ENCODE measurements at places on chromosomes 13 and 19.

DNA sequence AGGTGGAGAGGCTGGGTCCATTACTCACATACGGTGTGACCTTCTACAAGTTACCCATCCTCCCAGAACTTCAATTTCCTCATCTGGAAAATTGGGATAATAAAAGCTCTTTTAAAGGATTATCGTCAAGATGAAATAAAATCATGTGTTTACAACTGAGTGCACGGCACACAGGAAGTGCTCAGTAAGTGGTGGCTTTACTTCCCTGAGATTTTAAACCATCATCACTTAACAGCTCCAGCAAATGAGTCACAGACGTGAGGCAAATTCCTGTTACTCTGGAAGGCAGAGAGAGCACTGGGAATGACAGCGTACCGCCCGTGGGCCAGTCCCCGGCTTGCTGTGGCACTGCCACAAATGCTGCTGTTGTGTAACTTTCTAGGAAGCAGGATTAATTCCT is 64.1 kb downstream of the MRPL57 start:
- peaks cover 7% of the 10 kb centered on the region for H3K27me3 ChIP-seq
- H3K4me3 ChIP-seq: no peak overlapping the region
- peaks cover 16% of the 10 kb centered on the region for H3K4me1 ChIP-seq
- no peaks in the 10 kb centered on the region for H3K36me3 ChIP-seq

DNA sequence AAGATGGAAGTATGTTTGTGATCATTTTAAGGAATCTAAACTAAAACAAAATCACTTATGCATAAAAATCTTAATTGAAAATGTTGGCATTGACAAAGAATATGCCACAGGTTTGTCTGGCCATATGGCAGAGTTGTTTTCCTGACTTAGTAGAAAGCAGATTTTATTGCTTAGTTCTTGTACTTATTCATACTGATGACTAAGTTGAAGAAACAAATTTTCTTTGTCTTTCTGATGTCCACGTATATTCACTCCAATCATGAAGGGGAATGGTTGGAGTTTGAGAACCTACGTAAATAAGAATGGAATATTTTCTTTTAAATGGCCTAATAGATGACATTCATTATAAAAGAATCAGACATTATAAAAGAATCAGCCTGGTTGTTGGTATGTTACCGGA is 8.0 kb upstream of the GPC6 start:
- no peaks in the 10 kb centered on the region for H3K36me3 ChIP-seq
- no peak overlapping the region for H3K4me3 ChIP-seq
- H3K4me1 ChIP-seq: no peaks in the 10 kb centered on the region
- peaks cover 5% of the 10 kb centered on the region for H3K27me3 ChIP-seq
- DNase-seq: no peak

DNA sequence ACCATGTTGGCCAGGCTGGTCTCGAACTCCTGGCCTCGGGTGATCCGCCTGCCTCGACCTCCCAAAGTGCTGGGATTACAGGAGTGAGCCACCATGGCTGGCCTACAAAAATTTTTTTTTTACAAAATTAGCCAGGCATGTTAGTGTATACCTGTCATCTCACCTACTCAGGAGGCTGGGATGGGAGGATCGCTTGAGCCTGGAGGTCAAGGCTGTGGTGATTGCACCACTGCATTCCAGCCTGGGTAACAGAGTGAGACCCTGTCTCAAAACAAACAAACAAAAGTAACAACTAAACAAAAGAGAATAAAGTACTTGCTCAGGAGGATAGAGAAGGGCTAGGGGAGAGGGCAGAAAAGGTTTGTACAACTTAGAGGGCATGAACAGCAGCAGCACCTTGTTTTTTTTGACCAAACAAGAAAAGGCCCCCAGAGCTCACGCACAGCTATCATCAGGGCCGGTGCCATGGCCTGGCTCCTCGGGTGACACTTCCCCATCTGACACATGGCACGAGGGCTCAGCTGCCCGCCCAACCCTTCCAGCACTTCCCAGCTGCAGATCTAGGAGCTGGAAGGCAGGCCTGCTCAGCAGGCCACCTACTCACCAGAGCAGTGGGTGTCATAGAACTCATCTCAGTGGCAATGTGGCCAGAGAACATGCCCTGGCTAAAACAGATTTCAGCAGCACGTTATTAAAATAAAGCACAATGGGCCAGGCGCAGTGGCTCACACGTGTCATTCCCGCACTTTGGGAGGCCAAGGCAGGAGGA is 8.6 kb upstream of the SLC7A9 start:
- DNase-seq: no peak
- no peak overlapping the region for H3K4me3 ChIP-seq
- H3K4me1 ChIP-seq: no peaks in the 10 kb centered on the region
- H3K27ac ChIP-seq: no peak overlapping the region

GRCh38 chr19:3618144-3618810 is 8.3 kb downstream of the CACTIN start:
- peaks cover 13% of the 10 kb centered on the region for H3K4me1 ChIP-seq
- peaks cover 3% of the 10 kb centered on the region for H3K36me3 ChIP-seq
- H3K27me3 ChIP-seq: no peaks in the 10 kb centered on the region
- no peak overlapping the region for H3K27ac ChIP-seq

DNA sequence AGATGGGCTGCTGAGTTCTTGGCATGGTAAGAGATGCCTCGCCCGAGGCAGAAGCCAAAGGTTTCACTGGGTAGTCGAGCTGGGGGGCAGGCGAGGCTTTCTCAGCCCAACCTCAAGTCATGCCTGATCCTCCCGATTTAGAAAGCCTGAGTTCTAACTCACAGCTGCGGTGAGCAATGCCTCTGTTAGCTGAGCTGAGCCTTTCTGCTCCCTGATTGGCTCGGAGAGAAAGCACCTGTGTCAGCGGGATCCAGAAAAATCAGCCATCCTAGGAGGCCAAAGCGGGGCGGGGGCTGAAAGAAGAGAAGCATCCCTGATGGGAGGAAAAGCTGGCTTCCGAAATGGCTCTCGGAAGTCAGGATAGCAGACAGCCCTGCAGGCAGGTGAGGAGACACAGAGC is 44.7 kb downstream of the CACNA1A start:
- no peak overlapping the region for H3K4me3 ChIP-seq
- H3K27ac ChIP-seq: no peak overlapping the region
- no peaks in the 10 kb centered on the region for H3K36me3 ChIP-seq
- H3K4me1 ChIP-seq: no peaks in the 10 kb centered on the region

DNA sequence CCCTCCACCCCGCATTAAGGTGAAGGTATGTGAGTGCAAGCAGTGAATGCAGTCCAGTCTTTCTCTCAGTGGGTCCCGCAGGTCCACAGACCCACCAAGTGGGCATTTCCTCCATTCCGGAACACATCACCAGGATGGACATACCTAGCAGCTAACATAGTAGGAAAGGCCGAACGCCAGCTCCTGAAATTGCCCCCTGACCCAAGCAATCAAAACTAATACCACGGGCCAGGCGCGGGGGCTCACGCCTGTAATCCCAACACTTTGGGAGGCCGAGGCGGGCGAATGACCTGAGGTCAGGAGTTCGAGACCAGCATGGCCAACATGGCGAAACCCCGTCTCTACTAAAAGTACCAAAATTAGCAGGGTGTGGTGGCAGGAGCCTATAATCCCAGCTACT is 71.7 kb upstream of the VSTM2B start:
- no peak overlapping the region for H3K4me3 ChIP-seq
- DNase-seq: no peak
- H3K36me3 ChIP-seq: no peaks in the 10 kb centered on the region
- H3K4me1 ChIP-seq: no peaks in the 10 kb centered on the region

GRCh38 chr19:1855828-1856255 is 7.5 kb downstream of the KLF16 start:
- H3K4me1 ChIP-seq: peaks cover 63% of the 10 kb centered on the region
- H3K27ac ChIP-seq: peak overlapping the region; percentile 87
- H3K36me3 ChIP-seq: peaks cover 2% of the 10 kb centered on the region
- peak; percentile 68 for DNase-seq
- H3K4me3 ChIP-seq: peak overlapping the region; percentile 70

DNA sequence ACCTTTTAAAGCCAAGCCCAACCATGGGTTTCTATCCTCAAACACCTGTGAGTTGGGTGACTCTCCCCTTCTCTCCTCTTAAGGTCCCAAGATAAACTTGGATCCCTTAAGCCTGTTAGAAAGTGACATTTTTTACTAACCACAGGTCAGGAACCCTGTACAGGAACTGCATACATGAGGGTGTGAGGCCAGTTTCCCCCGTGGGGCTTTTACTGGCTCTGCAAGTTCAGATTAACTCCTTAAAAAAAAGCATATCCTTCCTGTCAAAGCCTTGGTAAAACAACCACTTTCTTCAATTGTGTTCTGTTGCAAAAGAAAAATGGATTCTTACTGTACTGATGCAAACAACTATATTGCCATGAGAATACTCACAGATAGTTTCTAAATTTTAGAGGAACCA is 2638.7 kb upstream of the PCDH20 start:
- no peaks in the 10 kb centered on the region for H3K27me3 ChIP-seq
- no peaks in the 10 kb centered on the region for H3K4me1 ChIP-seq
- H3K4me3 ChIP-seq: no peak overlapping the region

- H3K4me3 ChIP-seq: no peak overlapping the region
- peak overlapping the region; percentile 13 for H3K27ac ChIP-seq
- H3K27me3 ChIP-seq: no peaks in the 10 kb centered on the region
Observed at GRCh38 chr19:42081584-42082203, 5.7 kb downstream of the ZNF574 start.

DNA sequence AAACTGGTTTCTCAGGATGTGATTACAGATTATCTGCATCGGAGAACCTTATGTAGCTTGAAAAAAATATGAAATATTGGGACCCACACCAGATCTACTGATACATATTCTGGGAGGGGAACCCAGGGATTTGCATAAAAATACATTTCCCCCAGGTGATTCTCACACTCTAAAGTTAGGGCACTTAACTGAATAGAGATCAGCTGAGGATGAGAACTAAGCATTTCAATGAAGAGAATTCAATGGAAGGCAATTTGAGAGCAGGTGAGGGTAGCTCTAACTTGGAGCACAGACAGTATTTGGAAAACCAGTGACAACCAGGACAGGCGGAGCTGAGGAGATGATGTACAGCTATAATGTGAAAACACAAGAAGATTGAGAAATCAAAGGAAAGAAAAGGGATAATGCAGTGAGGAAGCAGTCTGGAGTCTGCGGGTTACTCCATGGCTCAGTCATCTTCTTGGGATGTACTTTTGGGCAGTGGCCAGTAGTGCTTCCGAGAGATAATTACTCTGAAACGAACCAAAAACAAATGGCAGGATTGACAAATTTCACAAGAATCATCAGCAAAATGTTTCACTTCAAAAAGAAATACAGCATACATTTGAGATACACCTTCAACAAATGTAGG is 6.1 kb upstream of the OXGR1 start:
- H3K4me3 ChIP-seq: no peak overlapping the region
- no peaks in the 10 kb centered on the region for H3K36me3 ChIP-seq
- no peak for DNase-seq
- H3K27me3 ChIP-seq: peaks cover 30% of the 10 kb centered on the region
- no peak overlapping the region for H3K27ac ChIP-seq
- no peaks in the 10 kb centered on the region for H3K4me1 ChIP-seq
